Cortex of kidney (tissue), 1 donor: ENCODE measurements at places on chromosomes 12 and 14.

DNA sequence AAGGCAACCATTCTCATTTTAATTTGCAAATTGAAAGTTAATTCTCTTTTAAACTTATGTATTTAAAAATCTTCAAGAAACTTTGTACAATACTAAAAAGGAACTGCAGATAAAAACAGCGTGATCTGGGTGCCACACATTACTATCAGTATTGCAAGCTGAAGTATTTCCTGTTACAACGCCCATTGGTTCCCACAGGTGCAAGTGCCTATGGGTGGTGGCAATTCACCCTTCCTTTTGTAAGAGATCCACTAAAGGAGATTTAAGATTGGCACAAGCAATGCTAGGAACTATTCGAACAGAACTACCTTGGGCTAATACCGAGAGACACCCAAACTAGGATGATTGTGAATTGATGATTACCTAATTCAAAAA, 13.2 kb downstream of the TAOK3 start:
- no peak for DNase-seq

- no peak for DNase-seq
These were observed 16.2 kb upstream of the MYL2 start for GRCh38 chr12:110936367-110937103.

DNA sequence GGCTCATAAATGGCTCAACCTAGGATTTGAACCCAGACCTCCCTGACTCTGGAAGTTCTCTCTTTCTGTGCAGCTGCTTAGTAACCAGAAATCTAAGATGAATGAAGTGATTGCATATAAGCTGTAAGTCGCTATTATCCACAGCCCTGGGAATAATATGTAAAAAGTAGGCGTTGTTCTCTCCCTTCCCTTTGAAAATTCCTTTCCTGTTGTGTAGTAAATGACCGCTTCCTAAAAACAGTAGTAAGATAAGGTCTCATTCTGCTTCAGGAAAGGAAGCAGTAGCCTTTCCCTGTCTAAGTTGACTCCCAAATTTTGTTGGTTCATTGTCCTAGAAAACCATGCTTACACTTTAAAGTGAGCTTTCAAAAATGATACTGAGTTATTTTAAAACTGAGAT, 418.3 kb downstream of the EGLN3 start:
- DNase-seq, result no peak

DNA sequence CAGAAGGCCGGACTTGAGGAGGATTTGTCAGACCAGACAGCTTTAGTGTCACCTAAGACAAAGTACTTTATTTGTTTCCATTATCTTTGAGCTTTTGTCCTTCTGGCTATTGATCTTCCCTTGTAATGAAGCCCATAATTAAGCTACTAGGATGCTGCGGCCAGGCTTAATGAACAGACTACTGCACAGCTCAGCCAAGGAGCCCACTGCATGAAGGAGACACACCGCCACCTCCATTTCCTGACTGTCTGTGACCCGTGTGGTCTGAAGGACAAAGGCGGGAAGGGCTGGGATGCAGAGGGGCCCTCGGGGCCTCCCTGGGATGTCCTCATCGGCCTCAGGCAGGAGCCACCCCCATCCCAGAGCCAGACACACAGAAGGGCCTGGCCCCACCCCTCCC, 31.0 kb upstream of the GALNT9 start:
- no peak for DNase-seq

- no peak for DNase-seq
These were observed 129.2 kb downstream of the PCNX1 start for GRCh38 chr14:71036433-71036832.

DNA sequence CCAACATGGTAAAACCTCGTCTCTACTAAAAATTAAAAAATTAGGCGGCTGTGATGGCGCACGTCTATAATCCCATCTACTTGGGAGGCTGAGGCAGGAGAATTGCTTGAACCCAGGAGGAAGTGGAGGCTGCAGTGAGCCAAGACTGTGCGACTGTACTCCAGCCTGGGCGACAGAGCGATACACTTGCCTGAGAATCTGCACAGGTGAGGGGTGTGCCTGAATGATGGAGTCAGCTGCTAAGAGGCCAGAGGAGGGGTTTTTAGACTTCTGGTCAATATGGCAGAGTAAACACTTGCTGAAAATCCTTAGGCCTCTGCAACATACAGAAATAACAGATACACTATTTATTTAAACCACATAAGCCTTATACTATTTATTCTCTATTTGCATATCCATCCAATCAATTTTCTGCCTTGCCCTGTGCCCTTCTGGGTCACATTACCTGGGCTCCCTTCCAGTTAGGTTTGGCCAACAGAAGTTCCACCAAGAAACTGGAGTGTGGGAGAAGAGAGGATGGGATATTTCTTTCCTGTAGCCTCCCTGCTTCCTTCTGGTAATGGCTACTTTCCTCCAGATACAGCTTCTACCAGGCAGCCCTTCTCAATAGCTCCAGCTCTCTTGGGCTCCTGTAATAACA, 117.6 kb downstream of the EFCAB11 start:
- no peak for DNase-seq

- DNase-seq, result no peak
These were observed 277.9 kb upstream of the DCN start for GRCh38 chr12:91460469-91460868.

- DNase-seq, result no peak
These were observed 406 bp downstream of the PARP2 start for GRCh38 chr14:20343862-20344220.
